ENCODE measurements at places on chromosomes 1 and 21.

DNA sequence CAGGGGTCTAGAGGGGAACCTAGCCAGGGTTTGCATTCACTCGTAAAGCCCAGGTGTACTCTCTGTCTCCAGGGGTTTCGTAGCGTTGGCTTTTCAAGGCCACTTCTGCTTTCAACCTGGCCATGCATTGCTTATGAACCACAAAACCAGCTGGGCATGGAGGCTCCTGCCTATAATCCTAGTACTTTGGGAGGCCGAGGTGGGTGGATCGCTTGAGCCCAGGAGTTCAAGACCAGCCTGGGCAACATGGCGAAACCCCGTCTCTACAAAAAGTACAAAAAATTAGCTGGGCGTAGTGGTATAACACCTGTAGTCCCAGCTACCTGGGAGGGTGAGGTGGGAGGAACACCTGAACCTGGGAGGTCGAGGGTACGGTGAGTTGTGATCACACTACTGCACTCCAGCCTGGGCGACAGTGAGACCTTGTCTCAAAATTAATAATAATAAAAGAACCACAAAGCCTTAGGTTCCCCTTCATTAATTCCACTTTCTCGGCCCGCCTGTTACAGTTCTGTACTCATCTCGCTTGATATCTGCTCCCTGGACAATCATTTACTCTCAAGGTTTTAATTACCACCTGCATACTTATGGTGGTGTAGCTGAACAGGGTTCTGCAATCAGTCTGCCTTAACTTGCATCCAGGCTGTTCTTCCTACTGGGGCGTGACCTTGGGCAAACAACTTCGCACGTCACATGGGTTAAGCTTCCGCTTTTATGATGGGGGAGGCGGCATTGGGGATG is 6.1 kb downstream of the SLC16A4 start:
- DNase-seq: no peak

DNA sequence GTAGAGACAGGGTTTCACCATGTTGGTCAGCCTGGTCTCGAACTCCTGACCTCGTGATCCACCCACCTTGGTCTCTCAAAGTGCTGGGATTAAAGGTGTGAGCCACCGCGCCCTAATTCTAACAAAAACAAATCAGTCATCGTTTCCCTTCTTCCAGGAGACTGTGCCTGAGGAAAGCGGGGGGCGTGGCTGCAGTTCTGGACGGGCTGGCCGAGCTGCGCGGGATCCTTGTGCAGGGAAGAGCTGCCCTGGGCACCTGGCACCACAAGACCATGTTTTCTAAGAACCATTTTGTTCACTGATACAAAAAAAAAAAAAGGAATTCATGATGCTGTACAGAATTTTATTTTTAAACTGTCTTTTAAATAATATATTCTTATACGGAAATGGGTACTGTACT is 104.2 kb downstream of the WDR4 start:
- DNase-seq: no peak

DNA sequence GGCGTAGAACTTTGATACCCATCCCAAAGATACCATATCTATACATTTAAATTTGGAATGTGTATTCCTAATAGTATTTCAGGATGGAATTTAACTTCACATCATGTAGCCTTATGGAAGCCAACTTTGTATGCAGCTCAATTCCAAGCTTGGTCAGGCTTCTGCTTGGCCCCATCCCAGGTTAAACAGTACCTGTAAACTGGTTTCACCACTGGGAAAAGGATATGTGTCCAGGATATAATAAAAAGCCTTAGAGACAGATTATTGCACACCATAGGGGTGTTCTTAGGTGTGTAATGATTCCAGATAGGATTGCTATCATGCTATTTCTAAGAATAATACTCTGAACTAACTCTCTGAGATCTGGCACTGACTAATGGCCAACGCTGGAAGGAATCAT is 28.1 kb downstream of the ADAM30 start:
- no peak for DNase-seq

DNA sequence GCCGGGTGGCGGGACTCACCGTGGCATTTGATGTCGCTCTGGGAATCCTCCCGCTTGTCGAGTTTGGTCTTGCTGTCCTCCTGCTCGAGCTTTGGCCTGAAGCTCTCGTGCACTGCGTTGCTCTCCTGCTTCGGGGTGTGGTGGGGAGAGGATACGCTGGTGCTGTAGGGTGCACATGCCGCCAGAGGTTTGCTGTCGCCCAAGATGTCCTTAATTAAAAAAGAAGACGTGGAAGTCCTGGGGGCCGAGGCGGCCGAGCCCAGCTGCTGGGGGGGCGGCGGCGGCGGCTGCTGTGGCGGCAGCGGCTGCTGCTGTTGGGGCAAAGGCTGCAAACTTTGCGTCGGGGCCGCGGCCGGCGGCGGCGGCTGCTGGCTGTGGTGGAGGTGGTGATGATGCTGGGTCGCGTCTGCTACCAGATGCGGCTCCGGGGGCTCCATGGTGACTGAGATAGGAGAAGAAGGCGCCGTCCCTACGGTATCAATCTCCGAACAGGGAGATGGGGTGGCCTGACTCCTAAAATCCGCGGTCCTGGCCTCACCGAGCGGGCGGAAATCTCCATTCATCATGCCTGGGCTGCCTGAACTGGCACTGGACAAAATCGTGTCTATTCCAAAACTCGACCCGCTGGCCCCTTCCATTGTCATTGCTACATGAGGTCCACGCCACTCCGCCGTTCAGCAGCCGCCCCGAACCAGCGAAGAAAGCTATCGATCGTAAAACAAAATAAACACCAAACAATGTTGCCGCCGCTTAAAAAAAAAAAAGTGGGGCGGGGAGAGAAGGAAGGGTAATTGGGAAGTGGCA is at the start of gene BARHL2:
BARHL2 (minus strand) TSS at position 751 of the 804 bp plus-strand sequence; CDS start at position 644, 107 bp downstream.
- no peak for DNase-seq

DNA sequence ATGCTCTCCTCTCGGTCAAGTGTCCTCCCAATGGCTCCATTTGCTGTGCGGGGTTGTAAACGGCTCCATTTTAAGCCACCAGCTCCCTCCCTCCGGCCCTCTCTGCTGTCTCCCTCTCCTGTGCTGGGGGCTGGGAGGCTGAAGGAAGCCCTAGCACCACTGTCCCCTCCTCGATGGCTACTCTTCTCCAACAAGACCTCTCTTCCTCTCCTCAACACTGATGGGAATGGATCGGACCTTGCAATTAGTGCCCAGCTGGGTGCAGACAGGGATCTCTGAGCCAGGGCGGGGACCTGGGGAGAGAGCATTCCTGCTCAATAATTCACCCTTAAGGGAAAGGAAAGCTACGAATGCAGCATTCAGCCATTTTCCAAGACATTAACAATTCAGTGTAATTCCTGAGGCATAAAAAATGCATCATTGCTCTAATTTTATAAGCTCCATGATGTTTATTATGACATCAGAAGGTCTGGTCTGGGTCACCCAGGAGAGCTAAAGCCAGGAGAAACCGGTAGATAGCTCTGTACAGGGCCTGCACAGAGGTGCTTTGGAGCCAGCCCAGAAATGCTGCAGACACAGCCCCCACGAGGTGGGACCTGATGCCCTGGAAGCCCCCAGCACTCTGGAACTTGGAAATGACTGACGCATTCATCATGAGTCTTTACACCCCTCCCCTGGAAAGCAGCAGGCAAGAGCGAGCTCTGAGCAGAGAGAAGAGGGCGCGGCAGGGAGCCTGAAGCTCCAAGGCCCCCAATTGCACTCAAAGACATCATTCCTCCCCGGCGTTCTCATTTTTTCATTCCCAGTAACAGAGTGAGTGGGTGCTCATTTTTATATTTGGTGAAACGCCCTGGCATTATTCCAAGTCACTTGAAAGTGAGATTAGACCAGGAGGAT is 76.2 kb upstream of the VAMP3 start:
- no peak for DNase-seq

DNA sequence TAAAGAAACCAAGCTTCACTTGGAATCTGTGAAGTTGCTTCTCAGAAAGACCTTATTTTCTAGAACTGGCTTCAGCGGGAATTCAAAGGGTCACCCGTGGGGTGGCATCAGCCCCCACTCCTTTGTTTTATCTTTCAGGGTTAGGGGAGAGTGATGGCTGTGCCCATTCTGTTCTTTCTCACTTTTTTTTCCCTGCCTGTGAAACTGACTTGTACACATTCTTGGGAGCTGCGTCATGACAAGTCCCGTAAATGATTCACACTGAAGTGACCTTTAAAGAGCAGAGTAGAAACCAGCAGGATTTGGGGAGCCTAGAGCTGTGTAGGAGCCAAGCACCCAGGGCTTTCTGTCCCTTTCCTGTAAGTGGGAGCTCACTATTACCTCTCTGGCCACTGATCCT is 43.8 kb downstream of the SLC44A3 start:
- DNase-seq: peak; percentile 51

DNA sequence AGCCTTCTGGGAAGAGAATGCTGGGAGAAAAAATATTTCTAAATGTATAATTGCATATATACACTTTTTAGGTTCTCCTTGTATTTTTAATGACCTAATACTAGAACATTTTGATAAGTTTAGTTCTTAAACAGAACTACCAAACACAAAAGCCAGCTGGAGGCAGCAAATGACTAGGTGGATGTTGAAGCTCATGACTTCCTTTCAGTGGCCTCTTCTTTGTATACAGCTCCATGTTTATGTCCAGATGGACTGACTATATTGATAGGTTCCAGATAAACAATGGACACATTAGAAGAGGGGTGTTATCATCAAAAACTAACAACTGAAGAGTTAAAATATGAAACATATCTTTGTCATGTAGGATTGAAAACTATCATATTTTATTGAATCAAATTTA is 52.5 kb downstream of the LRRC8D start:
- DNase-seq: no peak

GRCh38 chr1:205009670-205010069 is 33.3 kb upstream of the CNTN2 start:
- DNase-seq: no peak

GRCh38 chr1:29674627-29675326 is 438.5 kb downstream of the PTPRU start:
- no peak for DNase-seq

DNA sequence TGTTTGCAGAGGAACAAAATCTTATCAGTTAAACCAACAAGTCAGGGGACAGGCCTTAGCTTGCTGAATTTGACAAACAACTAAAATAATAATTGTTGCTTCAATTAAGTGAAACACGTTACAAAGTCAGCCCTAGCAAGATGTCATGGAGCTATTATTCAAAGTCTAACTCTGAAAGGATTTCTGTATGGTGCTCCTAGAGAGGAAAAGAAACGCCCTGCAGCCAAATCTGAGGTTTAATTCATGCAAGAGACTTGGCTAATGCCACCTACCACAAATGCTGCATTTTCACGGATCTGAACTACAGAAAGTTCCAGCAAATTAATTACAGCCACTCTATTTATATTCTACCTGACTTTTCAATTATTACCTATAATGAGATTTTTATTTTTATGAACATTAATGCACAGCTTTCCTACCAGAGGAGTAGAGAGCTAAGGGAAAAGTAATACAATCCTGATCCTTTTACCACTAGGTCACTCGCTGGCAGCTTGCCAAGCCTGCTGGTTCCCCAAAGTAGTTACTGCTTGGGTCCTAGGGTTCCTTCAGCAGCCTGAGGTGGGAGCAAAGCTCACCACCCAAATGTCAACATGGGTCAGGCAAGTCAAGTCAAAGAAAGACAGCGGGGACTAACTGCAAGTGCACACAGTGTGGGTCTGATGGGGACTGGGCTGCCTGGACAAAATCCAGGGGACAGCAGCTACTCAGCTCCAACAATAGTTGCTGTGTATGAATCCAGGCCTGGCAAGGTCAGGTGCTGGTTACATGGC is 8.5 kb downstream of the COLGALT2 start:
- DNase-seq: no peak

DNA sequence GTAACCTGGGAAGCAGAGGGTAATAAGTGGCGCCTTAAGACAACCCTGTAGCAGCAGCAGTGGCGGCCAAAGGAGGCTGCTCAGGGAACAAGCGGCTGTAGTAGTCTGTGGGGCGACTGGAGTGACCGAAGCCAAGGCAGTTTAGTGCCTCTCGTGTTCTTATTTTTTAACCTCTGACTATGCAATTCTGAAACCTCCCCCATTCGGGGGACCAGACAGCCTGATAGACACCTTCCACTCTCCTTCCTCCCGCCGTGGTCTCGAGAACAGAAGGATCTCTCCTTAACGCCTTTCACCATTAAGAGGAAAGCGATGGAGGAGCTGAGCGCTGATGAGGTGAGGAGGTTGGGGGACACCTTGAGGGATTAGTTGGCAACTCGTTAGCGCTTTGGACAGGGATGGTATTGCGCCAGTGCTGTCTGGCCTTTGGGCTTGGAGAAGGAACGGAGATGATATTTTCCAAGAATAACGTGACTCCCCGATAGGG is 644 bp downstream of the UBE4B start:
- DNase-seq: peak; percentile 10

DNA sequence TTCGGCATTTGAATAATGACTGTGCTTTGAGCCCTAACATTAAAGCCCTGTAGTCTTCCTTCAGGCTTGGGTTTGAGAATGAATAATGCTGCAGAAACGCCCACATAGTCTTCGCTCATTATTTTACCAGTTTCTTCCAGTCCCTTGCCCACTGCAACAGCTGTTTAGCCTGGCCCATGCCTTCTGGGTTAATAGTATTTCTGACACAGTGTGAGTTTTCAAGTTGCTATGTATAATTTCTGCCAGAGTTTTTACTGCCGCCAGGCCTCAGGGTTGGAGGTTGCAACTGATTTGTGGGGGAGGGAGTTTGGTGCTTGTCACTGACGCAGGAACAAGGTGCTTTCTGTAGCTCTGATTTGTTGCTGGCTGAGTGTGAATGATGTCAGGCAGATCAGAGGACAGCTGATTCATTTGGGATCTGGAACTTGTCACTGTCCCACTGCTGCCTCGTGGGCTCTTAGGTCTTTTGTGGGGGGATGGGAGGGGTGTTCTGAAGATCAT is 109.8 kb downstream of the MAST2 start:
- DNase-seq: no peak

Measured in H54 (cell line).